ENCODE measurements at places on chromosomes 3 and 15.

GRCh38 chr3:143001034-143001368 lies 369 bp upstream of the U2SURP start:
- no peak for DNase-seq

- DNase-seq, result no peak
Observed at GRCh38 chr3:25780618-25781017, 2.6 kb downstream of the NGLY1 start.

GRCh38 chr15:78842519-78842918 lies 30.2 kb upstream of the MORF4L1 start:
- no peak for DNase-seq

DNA sequence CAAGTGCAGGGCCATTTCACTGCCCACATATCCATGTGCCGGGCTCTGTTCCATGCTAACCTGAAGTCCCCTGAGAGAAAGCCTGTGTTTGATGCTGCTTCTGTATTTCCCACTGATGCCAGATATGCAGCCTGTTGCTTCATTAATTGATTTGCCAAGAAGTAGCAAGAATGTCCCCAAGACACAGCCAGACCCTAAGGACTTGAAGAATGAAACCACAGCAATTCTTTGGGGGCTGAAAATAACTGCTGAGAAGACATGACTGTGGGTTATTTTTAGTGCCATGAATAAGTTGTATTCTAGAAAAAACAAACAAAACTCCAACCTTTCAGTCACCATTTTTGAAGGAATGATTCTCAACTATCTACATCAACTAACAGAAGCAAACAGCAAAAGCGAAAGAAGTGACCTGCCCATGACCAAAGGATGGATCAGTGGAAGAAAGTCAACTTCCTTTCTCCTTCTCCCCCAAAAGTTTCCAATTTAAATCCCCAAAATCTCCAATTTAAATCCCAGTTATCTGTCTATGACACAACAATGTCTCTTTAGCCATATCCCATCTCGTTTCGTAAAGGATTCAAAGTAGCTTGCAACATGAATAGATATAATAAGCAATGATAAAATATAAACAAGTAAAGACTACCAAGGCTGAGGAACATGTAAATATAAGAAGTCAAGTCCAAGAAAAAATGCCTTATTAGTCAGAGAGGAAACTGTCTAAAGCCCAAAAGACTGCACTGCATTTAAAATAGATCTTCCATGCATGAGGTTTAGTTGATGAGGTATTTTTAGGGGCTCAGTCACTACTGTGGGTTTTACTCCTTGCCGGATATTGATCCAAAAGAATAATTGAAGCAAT lies 226.8 kb downstream of the DTWD1 start:
- DNase-seq, result no peak

DNA sequence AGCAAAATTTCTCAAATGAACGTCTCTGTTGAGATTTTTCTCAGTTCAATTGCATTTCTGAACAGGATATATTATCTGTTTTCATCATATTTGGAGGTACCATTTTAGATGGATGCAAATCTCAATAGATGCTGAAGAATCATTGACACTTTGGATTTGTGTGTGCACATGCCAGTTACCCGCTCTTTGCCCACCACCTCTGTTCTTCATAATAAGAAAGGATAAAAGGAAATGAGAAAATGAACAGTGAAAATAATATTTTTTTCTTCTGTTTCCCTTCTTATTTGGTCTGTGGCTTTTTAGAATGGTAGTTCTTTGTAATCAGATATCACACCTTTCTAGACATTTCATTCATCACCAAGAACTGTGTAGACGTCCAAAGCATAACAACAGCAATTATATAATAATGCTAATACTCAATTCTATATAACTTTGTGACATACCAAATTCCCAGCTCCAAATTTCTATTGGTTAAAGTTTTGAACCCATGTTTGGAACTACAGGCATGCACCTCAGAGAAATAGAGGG lies 256.7 kb upstream of the SATB1 start:
- DNase-seq, result no peak

DNA sequence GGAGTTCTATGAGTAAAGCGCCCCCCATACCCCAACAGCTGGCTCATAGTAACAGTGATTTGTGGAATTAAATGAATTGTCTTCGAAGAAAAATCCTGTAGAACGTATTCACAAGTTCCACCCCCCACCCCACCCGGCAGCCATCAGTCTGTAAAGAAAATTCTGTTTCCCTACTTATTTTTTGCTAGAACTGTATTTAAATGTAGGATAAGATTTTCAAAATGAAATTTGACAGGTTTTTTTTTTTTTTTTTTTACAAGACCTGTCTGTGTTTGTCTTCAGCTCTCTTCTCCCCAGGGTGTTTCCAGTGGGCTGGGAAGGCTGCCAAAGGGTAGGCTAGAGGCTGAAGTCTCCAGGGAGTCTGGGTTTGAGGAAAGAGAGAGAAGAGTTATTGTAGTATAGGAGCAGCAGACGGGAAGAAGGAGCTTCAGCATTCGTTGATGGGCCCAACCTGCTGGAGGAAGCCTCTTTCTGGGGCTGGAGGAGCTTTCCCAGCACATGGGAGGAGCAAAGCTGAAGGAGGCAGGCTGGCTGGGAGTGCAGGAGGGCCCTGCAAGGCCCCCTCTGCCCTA lies 130.6 kb upstream of the SEMA6D start:
- no peak for DNase-seq

DNA sequence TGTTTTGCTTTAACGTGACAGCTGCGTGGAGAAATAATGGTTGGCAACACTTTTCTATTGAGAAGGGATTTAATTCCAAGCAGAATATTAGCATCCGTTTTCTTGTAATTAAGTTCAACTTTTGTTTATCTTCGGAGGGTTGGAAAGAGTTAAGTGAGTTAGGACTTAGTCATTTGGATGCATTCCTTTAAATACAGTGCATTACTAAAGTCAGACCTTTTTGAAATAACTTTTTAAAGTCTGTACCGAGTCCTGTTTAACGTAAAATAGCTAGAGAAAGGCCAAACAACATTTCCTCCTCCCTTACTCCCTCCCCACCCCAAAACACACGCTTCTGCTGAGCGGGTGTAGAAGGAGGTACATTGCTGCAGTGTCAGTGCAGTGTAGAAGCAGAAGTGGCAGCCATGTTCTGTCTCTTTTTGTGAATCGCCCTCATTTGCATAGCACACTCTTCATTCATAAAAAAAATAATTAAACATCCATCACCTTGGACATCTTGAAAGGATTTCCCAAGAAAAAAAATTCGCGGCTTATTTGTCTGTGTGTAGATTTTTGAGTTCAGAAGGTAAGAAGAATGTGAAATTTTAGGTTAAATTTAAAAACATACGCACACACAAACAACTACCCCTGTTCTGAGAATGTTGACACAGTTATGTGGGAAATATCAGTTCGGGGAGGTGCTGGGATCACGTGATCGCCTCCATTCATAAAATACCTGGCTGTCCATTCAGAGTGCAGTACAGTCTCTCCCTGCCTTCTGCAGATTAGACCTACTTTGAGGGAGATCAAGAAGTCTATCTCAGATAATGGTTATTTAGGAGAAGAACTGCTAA lies 1.6 kb downstream of the SPRED1 start:
- DNase-seq, result no peak

DNA sequence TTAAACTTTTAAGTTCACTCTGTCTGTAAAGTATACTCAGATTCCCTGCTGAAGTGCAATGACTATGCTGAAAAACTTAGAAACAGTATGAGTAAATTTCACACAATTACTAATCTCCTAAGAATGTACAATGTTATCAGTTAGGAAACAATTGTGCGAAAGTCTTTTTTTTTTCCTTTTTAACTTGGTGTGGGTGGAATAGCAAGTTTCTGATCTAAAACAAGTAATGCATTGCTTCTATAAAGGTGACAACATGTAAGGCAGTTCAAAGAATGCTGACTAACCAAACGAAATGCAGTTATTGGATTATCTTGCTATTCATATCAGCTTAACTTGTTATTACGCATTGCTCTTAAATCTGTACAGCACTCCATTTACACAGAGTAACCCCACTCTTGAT lies 19.3 kb upstream of the SLC12A8 start:
- no peak for DNase-seq

- DNase-seq, result no peak
Observed at GRCh38 chr3:153399636-153400035, 237.6 kb downstream of the RAP2B start.

GRCh38 chr3:157500232-157500631 lies 3.0 kb downstream of the VEPH1 start:
- DNase-seq, result no peak

DNA sequence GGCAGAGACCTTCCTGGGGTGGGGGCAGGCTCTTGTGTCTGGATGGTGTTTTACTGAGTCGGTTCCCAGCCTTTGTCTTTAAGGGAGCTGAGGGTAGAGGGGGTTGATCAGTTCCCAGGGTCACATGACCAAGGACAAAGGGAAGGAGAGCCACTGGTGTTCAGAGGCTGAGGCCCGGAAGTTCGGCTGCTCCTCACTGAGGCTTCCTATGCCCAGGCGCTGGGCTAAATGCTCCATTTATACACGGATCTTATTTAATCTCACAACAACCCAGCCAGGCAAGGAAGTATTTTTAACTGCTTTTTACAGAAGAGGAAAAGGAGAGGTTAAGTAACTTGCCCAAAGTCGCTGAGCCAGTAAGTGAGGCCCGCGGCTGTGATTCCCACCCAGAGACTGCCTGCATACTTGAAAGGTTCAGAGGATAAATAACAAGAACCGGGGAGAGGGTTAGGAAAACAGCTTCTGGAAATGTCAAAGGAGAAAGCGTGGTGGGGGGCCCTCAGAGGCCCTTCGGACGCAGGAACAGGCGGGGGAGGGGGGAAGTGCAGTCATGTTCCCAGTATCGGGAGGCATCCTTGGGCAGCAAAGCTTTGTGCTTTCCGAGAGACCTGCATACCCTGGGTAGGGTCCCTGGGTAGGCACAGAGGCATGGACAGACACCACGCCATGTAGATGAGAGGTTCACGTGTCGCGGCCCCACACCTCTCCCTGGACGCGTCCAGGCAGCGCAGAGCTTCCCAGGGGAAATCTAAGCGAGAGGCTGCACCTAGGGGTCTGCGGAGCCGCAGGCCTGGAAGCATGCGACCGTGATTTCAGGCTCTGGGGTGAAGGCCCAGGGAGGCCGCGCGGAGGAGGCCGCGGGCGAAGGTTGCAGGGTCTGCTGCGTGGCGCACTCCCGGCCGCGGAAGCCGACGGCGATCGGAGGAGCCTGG lies 21.3 kb downstream of the EPHB3 start:
- peak; percentile 85 for DNase-seq

GRCh38 chr15:42427429-42428223 lies 63.3 kb downstream of the ZNF106 start:
- DNase-seq, result no peak

- DNase-seq, result peak; percentile 25
Observed at GRCh38 chr3:122415104-122415744, 638 bp downstream of the WDR5B start.

DNA sequence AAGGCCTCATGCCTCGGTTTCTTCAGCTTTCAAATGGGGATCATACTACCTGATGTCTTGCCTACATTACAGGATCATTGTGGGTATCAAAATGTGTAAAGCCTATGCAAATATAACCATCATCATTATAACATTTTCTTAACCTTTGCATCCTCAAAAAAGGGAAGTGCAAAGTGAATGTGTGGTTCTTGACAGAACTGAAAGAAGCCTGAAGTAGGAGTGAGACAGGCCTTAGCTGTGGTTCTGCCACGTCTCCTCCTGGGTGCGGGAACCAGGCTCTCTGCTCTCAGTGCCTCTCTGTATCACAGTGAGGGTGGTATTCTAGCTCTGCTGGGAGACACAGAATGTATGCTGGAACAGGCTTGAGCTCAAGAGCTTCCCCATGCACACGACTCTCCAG lies 316.9 kb upstream of the ICE2 start:
- DNase-seq, result no peak

DNA sequence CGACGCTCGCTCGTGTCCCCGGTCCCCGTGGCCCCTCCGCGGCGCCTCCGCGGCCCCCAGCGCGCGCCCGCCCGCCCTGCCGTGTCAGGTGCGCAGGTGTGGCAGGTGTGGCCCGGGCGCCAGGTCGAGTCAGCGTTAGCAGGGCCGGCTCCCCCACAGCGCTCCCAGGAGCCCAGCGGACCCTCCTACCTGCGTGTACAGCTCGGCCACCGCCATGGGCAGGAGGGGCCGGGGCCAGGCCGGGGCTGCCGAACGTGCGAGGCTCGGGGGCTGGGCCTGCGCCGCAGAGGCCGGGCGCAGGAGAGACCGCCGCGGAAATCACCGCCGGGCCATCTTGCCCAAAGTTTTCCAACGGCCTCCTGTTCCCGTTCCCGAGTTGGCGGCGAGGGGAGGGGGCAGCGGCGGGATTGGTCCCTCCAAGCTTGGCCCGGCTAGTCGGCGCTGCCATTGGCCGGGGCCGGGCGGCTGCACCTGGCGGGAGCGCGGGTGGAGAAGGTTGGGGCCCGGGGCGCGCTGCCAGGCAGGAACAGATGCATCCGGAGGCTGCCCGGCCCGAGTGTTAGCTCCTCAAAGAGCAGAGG lies at the start of gene MYO5C:
TSS of gene MYO5C (minus strand) at position 384 of the 581 bp plus-strand sequence. CDS start at position 216, 168 bp downstream.
- no peak for DNase-seq

DNA sequence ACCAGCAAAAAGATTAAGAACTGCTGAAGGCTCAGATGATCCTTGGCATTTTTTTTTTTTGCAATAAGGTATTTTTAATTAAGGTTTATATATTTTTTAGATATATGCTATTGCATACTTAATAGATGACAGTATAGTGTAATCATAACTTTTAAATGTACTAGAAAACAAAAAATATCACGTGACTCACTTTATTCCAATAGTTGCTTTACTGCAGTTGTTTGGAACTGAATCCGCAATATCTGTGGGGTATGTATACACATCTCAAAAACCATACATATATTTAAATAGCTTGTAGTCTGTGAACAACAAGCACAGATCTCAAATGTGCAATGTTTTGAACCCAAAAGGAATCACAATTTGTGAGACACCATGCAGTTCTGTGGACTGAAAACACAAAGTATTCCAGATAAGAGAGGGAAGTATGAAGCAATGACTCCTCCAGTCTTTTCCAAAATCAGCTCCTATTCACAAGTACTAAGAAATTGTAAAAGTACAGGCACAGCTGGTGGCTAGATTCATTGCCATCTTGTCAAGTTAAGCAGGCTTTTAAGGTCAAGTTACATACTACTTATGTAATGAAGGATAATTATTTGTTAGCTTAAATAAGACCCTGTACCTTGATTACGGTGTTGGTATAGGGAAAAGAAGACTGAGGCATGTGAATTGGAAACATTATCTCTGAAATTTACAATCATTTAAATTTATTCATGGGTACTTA lies 331.1 kb downstream of the TBC1D5 start:
- DNase-seq, result no peak

DNA sequence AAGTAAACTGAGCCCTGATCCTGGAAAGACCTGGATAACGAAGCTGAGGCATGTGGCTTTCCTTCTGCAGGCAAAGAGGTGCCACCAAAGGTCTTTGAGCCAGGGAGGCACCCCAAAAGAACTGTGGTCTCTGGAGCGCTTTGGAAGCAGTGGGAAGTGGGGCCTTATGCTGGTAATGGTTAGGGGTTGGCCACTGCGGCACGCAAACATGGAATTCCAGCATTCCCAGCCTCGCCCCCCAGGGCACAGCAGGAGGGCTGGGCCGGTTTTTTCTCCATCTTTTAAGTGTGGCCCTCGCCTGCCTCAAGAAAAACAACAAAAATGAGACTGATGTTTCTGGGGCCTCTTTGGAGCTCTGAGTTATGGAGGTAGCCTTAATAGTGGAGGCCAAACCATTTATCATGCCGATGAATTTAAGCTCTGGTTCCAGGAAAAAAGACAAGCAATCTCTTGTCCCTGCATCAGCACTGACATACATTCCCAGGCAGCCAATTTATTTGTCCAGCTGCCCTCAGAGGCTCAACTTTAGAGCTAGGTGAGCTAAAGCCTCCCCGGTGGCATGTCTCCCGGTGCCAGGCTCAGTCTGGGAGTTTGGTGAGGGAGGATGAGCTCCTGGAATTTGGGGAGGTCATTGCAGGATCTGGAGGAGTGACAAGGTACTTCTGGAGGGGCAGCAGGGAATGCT lies 109.0 kb downstream of the TLE3 start:
- no peak for DNase-seq
